ENCODE measurements at places on chromosomes 12 and 14. TPM values are rescaled to one million over a fixed set of nuclear protein-coding genes. Genes with fewer than 3 reads are reported as not detected.

DNA sequence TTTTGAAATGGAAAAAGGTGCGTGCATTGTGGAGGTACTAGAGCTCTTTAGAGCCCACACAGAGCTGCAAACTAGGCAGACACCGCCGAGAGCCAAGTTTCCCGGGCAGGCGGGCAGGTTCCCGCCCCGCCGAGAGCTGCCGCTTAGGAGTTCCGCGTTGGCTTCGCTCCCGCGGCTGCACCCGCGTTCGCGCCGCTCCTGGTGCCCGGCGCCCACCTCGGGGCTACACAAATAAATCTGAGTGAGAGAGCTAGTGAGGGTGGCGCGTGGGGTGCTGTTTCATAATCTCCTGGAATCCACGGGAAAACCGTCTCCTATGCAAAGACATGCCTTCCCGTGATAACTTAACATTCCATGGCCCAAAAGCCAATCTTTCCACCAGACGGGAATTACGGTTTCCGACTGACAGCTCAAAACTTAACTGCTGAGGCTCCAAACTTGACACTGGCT, 645 bp downstream of the KITLG start:
- DNase-seq: peak; percentile 61
- H3K4me1 ChIP-seq: no peaks in the 10 kb centered on the region
- no peaks in the 10 kb centered on the region for H3K36me3 ChIP-seq
- H3K4me3 ChIP-seq: peak overlapping the region; percentile 48
- H3K27ac ChIP-seq: peak overlapping the region; percentile 66

DNA sequence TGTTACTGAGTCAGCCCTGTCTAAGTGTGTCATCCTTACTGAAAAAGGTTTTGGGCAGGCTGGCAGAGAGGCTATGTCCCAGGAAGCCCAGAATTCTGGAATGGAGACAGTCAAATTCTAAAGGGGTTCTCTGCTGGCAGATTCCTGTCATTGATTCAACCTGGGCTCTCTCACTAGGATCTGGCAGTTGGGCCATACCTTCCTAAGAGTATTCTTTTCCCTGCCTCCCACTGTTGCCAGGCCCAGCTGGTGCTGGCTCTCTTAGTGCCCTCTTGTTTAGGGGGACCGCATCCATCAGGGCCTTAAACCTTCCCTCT, 85.0 kb upstream of the EGLN3 start:
- no peaks in the 10 kb centered on the region for H3K36me3 ChIP-seq
- no peak overlapping the region for H3K4me3 ChIP-seq
- H3K27me3 ChIP-seq: no peaks in the 10 kb centered on the region
- no peak for DNase-seq
- no peaks in the 10 kb centered on the region for H3K4me1 ChIP-seq

GRCh38 chr12:119383206-119383605, 48.7 kb downstream of the CCDC60 start:
- H3K4me1 ChIP-seq: no peaks in the 10 kb centered on the region
- H3K36me3 ChIP-seq: no peaks in the 10 kb centered on the region
- H3K27me3 ChIP-seq: no peaks in the 10 kb centered on the region
- no peak for DNase-seq
- H3K4me3 ChIP-seq: no peak overlapping the region

GRCh38 chr12:49533331-49533730, 5.5 kb upstream of the KCNH3 start:
- peaks cover 4% of the 10 kb centered on the region for H3K4me1 ChIP-seq
- no peak for DNase-seq
- no peak overlapping the region for H3K4me3 ChIP-seq
- H3K36me3 ChIP-seq: no peaks in the 10 kb centered on the region
- no peaks in the 10 kb centered on the region for H3K27me3 ChIP-seq

DNA sequence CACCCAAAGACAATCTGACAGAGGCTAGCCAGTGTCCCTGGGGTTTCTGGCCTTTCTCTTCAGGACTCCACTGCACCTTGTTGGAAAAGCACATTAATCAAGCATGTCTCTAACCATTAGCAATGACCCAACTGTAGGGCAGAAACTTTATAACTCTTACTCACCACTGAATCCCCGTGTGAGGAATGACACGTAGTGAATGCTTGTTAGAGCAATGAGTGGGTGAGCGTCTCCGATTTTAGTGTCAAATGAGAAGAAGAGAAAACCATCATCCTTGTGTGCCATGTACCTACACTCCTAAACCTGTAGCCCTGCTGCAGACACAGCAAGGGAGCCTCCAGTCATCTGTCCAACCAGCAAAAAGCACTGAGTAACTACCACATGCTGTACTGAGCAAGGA, 56.5 kb upstream of the GPR68 start:
- no peak overlapping the region for H3K4me3 ChIP-seq
- DNase-seq: no peak
- H3K36me3 ChIP-seq: no peaks in the 10 kb centered on the region
- no peaks in the 10 kb centered on the region for H3K4me1 ChIP-seq
- no peaks in the 10 kb centered on the region for H3K27me3 ChIP-seq
- no peak overlapping the region for H3K27ac ChIP-seq

- no peaks in the 10 kb centered on the region for H3K4me1 ChIP-seq
- H3K4me3 ChIP-seq: no peak overlapping the region
- DNase-seq: no peak
- H3K27me3 ChIP-seq: no peaks in the 10 kb centered on the region
- H3K36me3 ChIP-seq: no peaks in the 10 kb centered on the region
These were observed 27.8 kb downstream of the KCNA5 start for GRCh38 chr12:5071496-5071895.

DNA sequence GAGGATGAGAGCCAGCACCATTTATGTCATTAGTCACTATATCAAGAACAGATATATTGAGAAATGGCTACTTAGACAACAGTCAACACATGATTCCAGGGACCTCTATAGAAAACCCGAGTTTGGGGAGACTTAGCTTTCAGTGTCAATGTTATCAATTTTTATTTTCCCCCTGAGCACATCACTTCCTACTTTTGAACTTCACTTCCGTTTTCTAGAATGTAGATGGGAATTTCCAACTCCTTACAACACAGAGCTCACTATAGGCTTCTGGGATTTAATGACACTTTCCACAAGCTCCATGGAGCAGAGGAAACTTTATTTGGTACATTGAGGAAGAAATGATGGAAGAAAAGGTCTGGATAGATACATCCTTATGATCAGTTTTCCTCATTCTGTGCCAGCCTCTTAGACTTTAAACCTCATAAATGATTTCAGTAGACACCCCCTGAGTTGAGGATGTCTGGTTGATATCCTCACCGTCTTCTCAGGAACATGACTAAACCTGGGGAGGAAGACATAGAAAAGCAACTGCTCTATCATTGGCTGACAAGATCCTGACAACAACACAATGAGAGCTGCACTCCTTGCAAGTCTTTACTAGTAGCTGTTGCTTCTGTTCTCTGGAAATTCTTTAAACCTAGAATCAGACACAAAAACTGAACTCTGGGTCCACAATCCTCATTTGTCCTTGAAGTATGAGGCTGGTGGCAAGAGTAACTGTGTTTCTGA, 449.4 kb upstream of the OR4E1 start:
- no peak overlapping the region for H3K27ac ChIP-seq
- no peaks in the 10 kb centered on the region for H3K27me3 ChIP-seq
- no peaks in the 10 kb centered on the region for H3K36me3 ChIP-seq

- H3K4me3 ChIP-seq: peak within 1 kb of the TSS; percentile 93
- no peaks in the 10 kb centered on the region for H3K36me3 ChIP-seq
- peak within 1 kb of the TSS; percentile 94 for H3K27ac ChIP-seq
- peak; percentile 57 for DNase-seq
- H3K4me1 ChIP-seq: no peaks in the 10 kb centered on the region
These were observed at the start of gene PLEKHA5 for GRCh38 chr12:19129486-19130223. PLEKHA5 (plus strand) TSS chr12:19129733; CDS start chr12:19129800, 67 bp downstream.

DNA sequence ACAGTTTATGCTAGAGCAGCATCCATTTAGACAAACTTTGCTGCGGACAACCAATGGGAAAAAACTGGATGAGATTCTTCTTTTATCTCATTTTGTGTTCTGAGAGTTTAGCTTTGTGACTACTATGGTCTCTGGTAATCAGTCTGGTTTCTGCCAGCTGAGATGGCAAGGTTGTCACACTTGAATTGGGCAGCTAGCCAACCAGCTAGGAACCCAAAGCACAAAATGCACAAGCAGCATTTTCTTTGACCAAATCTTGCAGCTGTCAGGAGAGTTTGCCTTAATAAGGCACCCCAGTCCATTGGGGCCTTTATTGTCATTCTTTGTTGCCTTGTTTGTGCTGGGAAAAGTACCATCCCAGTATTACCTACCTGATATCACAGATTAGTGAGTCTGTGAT, 34.0 kb upstream of the ETV6 start:
- H3K36me3 ChIP-seq: no peaks in the 10 kb centered on the region
- DNase-seq: no peak

DNA sequence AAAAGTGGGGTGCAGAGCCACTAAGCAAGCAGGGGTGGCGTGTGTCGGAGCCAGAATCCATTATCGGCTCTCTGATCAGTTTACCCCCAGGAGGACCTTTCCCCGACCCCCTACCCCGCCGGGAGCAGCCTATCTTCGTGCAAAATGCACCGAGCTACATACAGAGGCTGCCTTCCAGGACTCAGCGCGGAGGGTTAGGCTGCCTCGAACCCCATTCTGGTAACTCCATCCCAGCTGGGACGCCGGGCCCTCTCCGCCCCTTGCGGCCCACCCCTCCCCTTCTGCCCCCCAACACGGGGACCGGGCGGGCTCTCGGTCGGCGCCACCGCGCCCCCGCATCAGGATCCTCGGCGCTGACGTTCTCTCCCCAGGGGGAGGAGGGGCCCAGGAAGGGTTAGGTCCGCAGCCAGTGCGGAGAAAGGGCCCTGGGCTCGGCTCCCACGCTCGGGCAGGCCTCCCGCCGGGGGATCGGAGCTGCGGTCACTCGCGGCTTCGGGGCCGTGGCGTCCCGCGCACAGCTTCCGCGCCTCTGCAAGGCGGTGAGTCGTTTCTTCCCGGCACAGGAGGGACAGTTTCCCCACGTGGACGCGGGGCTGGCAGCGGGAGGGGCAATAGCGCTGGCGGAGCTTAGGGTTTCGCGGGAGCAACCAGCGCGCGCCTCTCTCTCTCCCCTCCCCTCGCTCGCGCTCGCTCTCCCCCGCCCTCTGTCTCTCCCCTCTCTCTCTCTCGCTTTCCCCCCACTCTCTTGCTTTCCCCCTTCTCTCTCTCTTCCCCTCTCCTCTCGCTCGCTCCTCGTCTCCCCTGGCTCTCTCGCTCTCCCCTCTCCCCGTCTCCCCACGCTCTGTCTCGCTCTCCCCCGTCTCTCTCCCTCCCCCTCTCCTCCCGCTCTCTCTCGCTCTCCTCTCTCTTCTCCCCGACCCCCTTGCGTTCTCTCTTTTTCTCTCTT, 12.5 kb upstream of the MAP3K9 start:
- H3K27ac ChIP-seq: no peak overlapping the region
- peak overlapping the region; percentile 43 for H3K4me3 ChIP-seq
- H3K36me3 ChIP-seq: no peaks in the 10 kb centered on the region

DNA sequence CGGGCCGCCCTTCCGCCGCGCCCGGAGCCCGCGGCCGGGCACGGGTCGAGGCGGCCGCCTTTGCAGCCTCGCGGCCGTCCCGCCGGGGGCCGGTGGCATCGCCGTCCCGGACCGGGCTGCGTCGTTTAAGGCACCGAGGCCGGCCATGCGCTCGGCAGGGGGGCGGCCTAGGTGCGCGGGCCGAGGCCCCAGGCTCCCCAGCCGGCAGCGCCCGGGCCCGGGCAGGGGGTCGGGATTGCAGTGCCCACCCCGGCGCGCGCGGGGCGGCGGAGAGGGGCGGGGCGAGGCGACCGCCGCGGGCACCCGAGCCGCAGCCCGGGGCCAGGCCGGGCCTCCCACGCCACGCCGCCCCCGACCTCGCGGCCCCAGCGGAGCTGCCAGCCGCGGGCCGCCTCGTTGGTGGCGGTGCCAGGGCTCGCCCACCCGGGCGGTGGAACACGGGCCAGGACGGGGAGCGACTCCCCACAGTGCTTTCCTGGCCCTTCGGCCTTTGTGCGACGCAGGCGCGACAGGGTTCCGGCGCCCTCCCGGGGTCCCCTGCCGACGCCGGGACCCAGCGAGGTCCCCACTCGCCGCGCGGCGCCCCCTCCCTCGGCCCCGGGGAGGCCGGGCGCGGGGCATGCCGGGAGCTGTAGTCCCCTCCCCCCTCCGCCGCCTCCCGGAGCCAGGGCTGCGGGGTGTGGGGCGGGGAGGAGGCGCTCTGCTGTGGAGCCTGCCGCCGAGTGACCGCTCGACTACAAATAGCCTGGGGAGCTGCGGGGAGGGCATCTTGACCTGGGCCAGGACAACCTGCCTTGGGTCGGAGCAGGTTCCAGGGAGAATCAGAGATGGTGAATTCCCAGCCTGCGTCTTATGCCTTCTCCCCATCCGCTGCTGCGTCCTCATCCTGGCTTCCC, 769 bp downstream of the FKBP4 start:
- peak overlapping the region; percentile 83 for H3K4me3 ChIP-seq
- H3K36me3 ChIP-seq: no peaks in the 10 kb centered on the region
- H3K27ac ChIP-seq: peak overlapping the region; percentile 92

DNA sequence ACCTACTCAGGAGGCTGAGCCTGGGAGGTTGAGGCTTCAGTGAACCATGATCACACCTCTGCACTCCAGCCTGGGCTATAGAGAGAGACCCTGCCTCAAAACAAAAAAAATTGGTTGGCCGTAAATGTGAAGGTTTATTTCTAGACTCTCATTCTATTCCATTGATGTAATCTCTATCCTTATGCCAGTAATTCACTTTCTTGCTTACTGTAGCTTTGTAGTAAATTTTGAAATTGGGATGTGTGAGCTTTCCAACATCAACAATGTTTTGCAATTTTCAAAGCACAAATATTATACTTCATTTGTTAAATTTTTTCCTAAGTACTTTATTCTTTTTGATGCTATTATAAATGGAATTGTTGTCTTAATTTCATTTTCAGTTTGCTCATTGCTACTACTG, 24.6 kb downstream of the LIN52 start:
- H3K27ac ChIP-seq: no peak overlapping the region
- no peak for DNase-seq
- H3K36me3 ChIP-seq: no peaks in the 10 kb centered on the region
- H3K4me3 ChIP-seq: no peak overlapping the region
- no peaks in the 10 kb centered on the region for H3K27me3 ChIP-seq

DNA sequence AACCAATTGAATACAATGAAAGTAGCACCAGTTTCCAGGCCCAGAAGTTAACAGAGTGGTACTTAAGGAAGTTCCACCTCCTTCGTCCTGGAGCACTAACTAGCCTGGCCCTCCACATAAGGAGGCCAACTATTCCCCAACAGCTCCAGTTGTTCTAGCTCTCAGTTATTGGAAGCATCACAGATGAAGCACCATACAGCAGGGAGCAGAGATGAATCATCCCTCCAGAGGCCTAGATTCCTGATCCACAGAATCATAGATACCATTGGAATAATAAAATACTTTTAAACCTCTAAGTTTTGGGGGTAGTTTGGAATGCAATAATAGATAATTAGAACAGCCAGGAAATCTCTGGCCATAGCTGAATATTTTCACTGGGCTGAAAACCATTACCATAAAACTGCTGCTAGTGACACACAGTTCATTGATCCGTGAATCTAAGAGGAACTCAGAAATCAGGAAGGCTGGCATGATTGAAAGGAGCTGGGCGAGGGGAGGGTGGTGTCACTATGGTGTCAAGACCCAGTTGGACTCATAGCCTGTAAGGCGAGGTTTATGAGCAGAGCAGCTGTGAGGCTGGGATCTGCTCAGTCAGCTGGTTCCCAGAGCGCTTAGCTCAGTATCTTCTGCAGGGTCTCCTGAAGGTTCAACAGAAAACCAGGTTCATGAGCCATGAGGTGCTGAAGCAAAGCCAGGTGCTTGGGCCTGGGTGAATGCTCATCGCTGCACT, 371.4 kb upstream of the TMTC1 start:
- no peaks in the 10 kb centered on the region for H3K4me1 ChIP-seq
- H3K4me3 ChIP-seq: no peak overlapping the region
- H3K27me3 ChIP-seq: peaks cover 2% of the 10 kb centered on the region
- no peak for DNase-seq

GLIPR1L1 gene
- not detected for total RNA-seq

SYT1 gene
- total RNA-seq: 6.1 TPM

CLEC1B gene
- not detected for total RNA-seq

PRKD1 gene
- total RNA-seq: 82.0 TPM

MMP14 gene
- 64.9 TPM for total RNA-seq

CGRRF1 gene
- total RNA-seq: 17.1 TPM

DBX2 gene
- total RNA-seq: not detected

ALKBH1 gene
- total RNA-seq: 12.5 TPM

Data from prostate gland (tissue), 2 donors.